ENCODE measurements at places on chromosomes 2 and 18.

DNA sequence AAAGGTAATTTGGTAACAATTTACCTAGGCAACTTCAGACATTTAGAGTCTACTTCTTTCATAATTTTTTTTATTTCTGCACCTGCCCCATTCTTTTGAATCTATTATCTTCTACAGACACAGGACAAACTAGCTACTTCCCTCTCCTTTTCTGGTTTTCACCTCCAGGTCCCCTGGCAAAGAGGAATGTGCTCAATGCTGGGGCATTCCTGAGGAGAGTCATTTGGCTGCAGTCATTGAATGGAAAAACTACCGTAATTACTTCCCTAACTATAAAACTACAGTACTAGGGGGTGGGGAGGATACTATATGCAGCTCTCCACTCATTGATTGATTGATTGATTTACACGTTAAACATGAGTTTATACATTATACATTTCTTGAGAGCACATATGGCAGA, 11.2 kb upstream of the ARHGAP28 start:
- no peak for DNase-seq

- no peak for DNase-seq
These were observed 4.2 kb upstream of the GPC1 start for GRCh38 chr2:240431271-240431660.

DNA sequence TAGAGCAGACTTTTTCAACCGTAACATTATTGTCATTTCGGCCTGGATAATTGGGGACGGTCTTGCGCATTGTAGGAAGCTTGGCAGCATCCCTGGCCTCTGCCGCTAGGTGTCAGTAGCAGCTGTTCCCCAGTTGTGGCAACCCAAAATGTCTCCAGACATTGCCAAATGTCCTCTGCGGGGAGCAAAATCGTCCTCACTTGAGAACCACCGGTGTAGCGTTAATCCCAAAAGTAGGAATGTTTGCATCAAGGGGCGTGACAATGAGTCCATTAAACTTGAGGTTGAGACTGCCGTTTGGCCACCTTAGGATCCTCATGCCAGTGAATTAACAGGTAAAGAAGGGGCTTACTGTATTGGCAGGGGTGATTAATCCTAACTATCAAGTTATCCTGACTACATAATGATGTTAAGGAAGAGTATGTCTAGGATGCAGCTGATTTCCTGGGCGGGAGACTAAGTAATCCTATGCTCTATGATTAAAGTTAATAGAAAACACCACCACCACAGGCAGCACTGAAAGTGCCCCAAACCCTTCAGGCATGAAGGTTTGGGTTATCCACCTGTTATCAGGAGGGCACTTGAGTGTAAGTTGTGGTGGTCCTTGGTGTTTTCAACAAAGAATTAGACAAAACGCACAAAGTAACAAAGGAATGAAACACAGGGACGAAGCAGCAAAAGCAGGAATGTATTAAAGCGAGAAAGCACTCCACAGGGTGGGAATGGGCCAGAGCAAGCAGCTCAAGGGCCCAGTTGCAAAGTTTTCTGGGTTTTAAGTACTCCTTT, 4.9 kb upstream of the ZC3H8 start:
- DNase-seq = peak; percentile 45

GRCh38 chr2:5392658-5393057, 299.5 kb upstream of the SOX11 start:
- DNase-seq = no peak

GRCh38 chr2:232085164-232085563, 123.7 kb downstream of the DIS3L2 start:
- no peak for DNase-seq

GRCh38 chr2:240478346-240479110, 43.1 kb downstream of the GPC1 start:
- no peak for DNase-seq

DNA sequence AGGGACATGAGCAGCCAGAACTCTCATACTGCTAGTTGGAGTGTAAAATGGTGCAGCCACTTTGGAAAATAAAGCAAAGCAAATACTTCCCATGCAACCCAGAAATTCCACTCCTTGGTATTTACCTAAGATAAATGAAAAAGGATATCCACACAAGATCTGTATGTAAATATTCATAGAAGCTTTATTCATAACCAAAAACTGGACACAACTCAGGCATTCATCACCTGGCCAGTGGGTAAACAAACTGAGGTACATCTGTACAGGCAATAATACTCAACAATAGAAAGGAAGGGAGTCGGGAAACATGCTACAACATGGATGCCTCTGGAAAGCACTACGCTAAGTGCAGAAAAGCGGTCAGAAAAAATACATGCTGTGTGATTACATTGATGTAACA, 2.5 kb upstream of the LOXHD1 start:
- DNase-seq = no peak

- DNase-seq = no peak
These were observed 293.5 kb downstream of the ASXL3 start for GRCh38 chr18:33871363-33872025.

DNA sequence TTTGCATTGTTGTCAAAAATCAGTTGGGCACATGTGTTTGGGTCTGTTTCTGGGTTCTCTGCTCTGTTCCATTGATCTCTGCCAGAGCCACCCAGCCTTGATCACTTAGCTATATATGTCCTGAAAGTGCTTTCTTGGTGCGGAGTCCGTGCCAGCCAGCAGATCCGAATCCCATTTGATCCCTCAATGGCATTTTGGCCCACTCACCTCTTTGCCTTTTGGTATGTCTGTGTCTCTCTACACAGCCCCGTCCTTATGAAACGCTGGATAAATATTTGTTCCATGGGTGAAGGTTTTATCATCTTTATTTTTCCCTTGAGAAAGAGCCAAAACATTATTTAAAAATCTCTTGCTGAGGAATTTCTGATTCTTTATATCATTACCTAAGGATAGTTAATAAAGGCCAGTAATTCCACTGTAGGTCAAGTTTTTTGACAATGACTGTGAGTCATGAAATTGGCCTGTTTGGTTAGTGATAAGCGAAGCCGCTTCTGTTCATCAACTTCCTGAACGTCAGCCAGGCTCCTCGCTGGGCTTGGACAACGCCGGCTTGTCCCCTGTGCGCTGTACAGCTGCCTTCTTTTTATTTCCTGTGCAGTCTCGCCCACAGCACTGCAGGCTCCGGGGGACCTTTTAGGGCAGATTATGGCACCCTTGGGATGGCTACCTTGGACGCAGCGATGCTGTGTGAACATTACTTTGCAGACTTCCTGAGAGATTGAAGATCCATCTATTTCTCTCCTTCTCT, 24.9 kb downstream of the MTCL1 start:
- no peak for DNase-seq

- DNase-seq = no peak
These were observed 259.7 kb downstream of the CDH19 start for GRCh38 chr18:66344227-66344626.

- DNase-seq = no peak
These were observed 241.9 kb upstream of the SLC14A2 start for GRCh38 chr18:45373286-45373880.

DNA sequence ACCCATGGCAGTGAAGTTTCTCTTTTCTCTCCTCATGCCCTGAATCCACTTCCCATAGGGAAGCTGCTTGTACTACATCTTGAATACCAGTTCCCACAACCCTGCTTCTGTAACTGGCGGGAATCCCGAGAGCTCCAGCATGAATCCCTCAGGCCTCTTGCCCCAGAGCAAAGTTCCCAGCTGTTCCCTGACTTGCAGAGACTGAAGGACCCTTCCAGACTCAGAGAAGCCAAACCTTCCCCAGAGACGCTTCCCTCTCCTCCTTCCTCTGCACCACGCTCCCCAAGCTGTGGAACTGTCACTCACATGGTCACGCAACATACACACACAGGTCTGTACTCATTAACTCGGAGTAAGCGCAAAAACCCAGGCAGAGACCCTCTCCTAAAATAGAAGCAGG, 26.4 kb downstream of the TRAPPC12 start:
- DNase-seq = no peak

DNA sequence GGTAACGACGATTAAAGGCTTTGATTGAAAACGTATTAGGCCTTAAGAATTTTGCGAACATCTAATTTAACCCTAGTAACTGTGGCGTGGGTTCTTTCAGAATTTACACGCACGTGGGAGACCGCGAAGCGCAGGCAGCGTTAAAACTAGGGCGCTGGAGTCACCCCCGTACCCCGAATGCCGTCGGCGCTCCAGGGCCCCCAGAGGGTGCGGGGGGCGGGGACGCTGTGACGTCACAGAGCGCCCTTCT, 673 bp upstream of the SMCHD1 start:
- DNase-seq = no peak

GRCh38 chr2:33785201-33786106, 186.4 kb upstream of the FAM98A start:
- no peak for DNase-seq

- no peak for DNase-seq
These were observed 19.5 kb upstream of the CFAP36 start for GRCh38 chr2:55500025-55500424.

DNA sequence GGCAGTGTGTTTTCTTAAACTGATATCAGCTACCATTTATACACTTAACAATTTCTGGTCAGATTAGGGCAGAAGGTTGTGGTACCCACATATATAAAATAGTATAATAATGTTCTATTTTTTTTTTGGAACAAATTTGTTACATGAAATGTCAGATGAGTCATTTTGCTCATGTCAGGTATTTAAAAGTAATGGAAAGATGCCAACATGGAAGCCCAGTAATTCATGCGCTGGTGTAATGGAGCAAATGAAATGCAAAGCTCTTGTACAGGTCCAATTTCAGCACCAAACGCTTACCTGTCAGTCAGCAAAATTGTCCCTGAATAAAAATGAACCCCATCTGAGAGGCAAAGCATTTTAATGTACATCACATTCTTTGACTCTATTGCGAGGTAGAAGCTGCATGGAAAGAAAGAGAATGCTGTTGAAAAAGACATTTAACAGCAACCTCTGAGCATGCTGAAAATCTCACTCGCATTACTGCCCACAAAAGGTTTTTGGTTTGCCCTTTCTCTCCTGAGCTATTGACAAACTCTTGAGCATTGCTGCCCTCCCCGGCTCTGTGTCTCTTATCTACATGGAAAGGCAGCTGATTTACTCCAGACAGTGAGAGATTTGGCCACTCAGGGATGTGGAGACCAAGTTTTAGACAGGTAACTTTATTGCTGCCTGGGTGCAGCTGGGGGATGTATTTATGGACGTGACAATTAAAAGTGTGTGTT, 217.5 kb downstream of the CAMKMT start:
- DNase-seq = no peak

DNA sequence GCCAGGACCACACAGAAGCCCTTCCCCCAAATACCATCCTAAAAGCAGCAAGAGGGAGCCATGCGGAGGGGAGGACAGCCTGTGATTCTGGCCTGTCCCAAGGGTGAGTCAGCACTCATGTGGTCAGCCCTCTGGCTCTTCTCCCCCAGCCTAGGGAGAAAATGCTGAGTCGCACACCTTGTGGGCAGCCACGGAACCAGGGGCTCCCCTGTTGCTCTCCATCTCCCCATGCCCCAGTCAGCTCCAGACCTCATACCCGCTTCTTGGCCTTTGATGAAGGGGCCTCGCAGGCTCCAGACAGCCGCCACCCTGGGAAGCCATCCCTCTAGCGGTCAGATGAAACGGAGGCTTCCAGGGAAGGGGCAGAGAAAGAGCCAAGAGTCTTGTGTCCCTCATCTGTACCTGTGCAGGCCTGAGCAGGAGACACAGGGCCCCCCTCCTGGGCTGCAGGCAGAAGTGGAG, 181.3 kb upstream of the SIX2 start:
- DNase-seq = no peak

- DNase-seq = no peak
These were observed 62.3 kb upstream of the C2orf15 start for GRCh38 chr2:99079226-99079625.

- DNase-seq = no peak
These were observed 42.8 kb upstream of the TTC39C start for GRCh38 chr18:23971666-23972230.

GRCh38 chr2:46858702-46859090, 56.9 kb downstream of the MCFD2 start:
- DNase-seq = no peak

- no peak for DNase-seq
These were observed 14.9 kb upstream of the SNED1 start for GRCh38 chr2:240983361-240983995.

GRCh38 chr2:150903461-150903860, 358.2 kb downstream of the RBM43 start:
- no peak for DNase-seq

GRCh38 chr2:223069465-223069864, 17.5 kb downstream of the KCNE4 start:
- DNase-seq = no peak
